ENCODE measurements at places on chromosomes 4 and X. TPM values are rescaled to one million over a fixed set of nuclear protein-coding genes. Genes with fewer than 3 reads are reported as not detected.

Gene FAM149A
- 2.4 TPM for total RNA-seq

Gene RASGEF1B
- 1.2 TPM for total RNA-seq

Gene SOD3
- total RNA-seq: 0.21 TPM

Gene DGKK
- total RNA-seq: not detected

Gene BTK
- not detected for total RNA-seq

Gene PCSK1N
- 13.2 TPM for total RNA-seq
